CD8-positive, alpha-beta T cell (primary cell): ENCODE measurements at places on chromosomes 2 and 18.

GRCh38 chr2:130832296-130832940, 4.3 kb upstream of the ARHGEF4 start:
- no peak for DNase-seq

DNA sequence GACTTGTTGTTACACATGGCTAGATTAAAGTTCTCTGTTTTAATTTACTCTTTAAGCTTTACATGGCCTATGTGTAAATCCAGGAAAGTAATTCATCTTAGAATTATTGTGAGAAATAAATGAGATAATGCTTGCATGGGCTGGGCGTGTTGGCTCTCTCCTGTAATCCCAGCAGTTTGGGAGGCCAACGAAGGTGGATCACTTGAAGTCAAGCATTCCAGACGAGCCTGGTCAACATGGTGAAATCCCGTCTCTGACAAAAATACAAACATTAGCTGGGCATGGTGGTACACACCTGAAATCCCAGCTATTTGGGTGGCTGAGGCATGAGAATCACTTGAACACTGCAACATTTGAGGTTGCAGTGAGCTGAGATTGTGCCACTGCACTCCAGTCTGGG, 4.3 kb upstream of the RIF1 start:
- no peak for DNase-seq

- DNase-seq = peak; percentile 68
These were observed 679 bp downstream of the PTMA start for GRCh38 chr2:231708773-231709635.

DNA sequence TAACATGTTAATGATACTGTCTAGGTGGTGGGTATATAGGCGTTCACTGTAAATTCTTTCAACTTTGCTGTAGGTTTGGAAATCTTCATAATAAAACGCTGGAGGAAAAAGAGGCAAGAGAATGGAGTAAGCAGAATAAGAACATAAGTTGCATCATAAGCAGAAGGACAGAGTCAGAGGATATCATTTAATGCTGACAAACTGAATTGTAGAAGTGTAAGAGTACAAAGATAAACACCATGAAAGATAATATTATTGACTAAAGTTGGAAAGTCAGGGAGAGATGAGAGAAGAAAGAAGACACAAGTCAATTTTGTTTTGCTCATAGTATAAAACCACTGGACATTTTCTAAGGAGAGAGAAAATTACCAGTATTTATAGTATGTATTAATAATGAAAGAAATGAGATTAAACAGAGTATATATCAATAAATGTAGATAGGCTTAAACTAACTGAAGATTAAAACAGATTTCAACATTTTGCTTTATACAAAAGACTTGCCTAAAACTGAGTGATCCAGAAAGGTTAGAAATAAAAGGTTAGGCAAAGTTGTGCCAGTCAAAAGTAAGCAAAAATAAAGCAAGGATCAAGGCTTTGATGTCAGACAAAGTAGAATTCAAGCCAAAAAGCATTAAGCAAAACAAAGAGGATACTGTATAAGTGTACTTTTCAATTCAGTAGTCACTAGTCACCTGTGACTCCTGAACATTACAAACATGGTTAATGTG, 42.4 kb upstream of the VIT start:
- DNase-seq = no peak

DNA sequence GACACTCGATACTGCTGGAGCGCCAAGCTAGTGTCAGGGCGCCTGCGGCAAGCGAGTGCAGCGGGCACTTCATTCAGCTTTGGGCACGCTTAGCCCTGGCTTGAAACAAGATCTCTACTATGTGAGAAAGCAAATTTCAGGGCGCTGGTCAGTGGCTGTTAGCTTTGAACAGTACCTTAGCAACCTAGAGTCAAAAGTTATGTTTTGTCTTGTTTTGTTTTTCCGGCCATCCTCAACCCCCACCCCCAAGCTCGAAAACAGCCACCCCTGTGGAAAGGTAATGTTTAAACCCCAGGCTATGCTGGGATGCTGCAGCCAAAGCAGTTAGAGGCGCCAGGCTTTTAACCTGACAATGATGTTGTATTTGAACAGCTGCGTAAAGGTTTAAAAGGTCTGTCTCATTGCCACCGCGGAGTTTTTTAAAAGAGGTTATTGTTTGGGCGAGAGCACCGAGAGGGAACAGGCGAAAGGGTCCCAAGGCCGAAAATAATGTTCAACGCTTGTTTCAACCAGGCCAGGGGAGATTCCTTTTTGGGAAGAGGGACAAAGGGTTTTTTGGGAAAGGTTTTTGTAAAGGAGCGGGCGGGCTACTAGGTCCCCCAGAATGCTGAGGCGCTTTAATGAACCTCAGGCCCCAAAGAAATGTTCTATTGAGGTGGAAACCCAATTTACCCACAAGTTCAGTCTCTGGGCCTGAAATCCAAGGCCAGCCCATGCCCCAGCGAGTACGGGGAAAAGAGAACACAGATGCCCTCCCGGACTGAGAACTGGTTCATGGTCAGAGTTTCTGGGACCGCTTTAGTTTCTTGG, 2.3 kb upstream of the HOXD10 start:
- DNase-seq = no peak
